ENCODE measurements at places on chromosomes 16 and 17.

- no peak for DNase-seq
Measured at GRCh38 chr17:59427996-59428395, 96.5 kb downstream of the YPEL2 start.

DNA sequence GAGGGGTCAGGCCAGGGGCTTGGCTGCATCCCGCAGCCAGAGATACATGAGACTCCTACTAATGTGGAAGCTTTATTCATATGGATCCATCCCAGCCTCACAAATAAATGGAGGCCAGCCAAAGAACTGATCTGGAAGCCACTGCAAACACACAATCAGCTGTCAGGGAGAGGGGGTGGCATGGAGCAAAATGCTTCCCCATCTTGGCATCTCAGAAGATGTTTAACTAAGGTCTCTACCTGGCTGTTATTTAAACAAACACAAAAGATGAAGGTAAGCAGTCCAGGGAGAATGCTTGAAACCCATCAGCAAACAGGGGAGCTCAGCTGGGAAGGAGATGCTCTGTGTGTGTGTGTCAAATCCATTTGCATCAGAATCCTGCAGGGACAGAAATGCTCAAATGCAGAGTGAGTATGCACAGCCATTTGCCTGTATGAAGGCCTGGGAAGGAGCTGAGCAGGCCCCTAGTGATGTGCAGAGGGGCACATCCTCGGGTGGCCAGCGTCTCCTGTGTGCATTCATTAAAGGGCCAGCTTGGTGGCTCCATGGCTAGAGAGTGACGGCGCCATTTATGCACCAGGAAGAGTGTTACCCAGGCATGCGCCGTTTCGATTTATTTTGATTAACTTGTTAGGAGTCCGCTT lies 34.2 kb upstream of the IRX3 start:
- no peak for DNase-seq

- peak; percentile 65 for DNase-seq
Measured at GRCh38 chr17:79047923-79048825, 24.2 kb downstream of the C1QTNF1 start.

GRCh38 chr17:60398227-60398959 lies 6.5 kb upstream of the USP32 start:
- no peak for DNase-seq

DNA sequence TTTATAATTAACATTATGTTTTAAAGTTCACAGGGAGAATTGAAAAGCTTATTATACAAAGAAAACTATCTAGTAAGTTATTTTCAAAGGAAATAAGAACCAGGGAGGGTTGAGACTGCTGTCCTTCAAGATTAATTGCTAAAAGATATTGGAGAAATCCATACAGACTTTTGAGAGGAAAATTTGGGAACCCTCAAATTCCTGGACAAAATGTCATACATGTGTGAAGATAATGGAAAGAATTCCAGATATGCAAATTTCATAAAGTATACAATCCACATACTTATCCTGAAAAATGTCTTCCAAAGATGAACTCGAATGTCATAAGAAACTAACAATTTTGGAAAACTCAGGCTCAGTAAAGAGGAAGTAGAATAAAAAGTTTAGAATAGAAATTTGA lies 213.8 kb downstream of the HS3ST3A1 start:
- DNase-seq = no peak

GRCh38 chr17:75553295-75554110 lies 28.0 kb downstream of the LLGL2 start:
- no peak for DNase-seq

DNA sequence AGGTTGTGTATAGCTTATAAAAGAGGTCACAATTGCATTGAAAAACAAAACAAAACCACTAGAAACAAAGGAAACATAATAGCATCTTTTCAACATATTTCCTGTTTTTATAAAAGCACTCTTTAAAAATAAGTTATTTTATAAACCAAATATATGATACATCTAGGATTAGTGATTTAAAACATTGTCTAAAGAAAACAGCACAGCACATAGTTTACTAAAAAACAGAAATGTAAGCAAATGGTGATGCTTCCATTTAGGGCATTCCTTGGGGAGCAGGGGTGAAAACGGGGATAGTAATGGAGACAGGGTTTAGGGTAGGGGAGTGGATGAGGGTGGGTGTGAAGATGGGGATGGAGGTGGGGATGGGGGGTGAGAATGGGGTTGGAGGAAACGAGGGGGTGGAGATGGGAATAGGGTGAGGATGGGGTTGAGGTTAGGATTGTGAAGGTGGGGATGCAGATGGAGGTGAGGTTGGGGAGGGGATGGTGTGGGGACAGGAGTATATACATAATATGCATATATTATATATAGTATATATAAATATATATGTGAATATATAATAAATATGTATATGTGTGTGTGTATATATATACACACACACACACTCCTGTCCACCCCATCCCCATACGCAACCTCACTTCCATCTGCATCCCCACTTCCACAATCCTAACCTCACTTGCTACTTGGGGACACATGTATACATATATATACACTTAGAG lies 1519.5 kb downstream of the CDH11 start:
- no peak for DNase-seq

GRCh38 chr16:81076566-81077075 lies 417 bp downstream of the C16orf46 start:
- peak; percentile 96 for DNase-seq

DNA sequence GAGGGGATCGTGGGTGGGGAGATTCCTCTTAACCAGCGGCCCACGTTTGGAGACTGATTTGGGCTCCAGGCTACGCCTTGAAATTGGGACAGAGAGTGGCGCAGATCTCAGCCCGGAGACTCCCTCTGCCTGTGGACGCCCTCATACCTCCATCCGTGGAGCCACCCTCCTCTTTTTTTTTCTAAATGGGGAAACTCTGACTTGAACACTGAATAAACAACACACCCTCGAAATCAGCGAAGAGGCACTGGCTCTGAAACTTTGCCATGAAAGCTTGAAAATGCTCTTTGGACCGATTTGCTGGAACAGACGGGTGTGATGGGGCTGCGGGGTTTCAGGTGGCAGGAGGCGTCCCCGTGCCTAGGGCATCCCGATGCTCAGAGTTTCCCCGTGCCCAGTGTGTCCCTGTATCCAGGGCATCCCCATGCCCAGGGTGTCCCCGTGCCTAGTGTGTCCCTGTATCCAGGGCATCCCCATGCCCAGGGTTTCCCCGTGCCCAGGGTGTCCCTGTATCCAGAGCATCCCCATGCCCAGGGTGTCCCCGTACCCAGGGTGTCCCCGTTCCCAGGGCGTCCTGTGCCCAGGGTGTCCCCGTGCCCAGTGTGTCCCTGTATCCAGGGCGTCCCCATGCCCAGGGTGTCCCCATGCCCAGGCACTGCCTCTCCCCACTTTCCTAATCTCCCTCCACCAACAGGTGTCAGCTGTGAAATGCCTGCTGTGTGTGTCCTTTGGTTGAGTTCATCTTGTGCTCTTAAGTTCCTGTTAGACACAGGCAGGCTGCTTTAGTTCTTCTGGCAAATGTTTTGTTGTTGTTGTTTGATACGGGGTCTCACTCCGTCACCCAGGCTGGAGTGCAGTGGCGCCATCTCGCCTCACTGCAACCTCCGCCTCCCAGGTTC lies 187.0 kb downstream of the SEC14L1 start:
- DNase-seq = peak; percentile 54

DNA sequence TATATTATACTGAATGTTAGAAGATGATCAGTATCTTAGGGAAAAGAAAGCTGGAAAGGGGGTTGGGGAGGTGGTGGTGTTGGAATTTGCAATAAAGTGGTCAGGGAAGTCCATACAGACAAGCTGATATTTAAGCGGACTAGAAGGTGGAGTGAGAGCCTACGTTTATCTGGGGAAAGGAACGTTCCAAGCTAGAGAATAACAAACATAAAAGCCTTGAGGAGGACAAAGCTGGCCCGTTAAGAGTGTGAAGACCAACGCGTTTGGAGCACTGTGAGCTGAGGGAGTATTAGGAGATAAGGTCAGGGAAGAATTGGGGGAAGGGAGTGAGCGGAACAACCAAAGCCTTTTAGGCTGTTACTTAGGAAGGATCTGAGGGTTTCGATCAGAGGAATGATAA lies 1.4 kb downstream of the DDX42 start:
- no peak for DNase-seq

- no peak for DNase-seq
Measured at GRCh38 chr16:84095466-84095865, 21.3 kb downstream of the MBTPS1 start.

- DNase-seq = no peak
Measured at GRCh38 chr16:80570106-80570478, 29.3 kb downstream of the DYNLRB2 start.

DNA sequence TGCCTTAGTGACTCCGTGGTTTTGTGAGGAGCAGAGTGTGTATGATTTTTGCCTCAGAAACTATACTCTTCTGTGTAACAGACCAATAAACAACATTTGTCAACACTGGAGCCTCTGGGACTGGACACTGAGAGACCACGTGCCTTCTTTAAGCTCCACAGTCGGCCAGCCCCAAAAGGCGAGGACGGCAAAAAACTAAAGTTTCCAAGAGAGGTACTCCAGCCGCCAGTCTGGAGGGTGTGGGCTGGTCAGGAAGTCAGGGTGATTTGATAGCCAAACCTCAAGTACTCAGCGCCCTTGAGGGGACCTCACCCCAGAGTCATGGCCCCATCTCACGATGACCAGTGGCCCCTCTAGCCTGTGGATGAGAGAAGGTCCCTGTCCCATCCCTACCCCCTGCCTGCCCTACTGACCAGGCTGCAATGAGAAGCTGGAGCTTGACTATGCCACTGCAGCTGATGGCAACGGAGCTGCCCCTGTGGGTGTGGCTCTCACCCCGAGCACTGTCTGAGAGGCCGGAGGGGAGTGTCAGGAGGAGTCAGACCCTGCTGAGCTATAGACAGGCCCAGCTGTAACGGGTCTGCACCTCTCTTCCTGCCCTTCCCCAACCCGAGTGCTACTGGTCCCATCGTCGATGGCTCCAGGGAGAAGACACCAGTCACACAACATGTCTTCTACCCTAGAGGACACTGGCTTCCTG lies 19.8 kb downstream of the MNT start:
- DNase-seq = no peak

- no peak for DNase-seq
Measured at GRCh38 chr17:60563743-60564142, 36.2 kb upstream of the PPM1D start.

- DNase-seq = no peak
Measured at GRCh38 chr16:1557576-1557975, 24.1 kb downstream of the TMEM204 start.

GRCh38 chr17:67571478-67571877 lies 146.3 kb upstream of the NOL11 start:
- DNase-seq = no peak

- no peak for DNase-seq
Measured at GRCh38 chr17:81542431-81543338, 9.5 kb downstream of the FAAP100 start.

GRCh38 chr16:55116165-55116920 lies 185.7 kb downstream of the IRX5 start:
- DNase-seq = no peak

- no peak for DNase-seq
Measured at GRCh38 chr16:48347980-48348379, 37.2 kb downstream of the SIAH1 start.

- no peak for DNase-seq
Measured at GRCh38 chr17:58565389-58566311, 51.2 kb upstream of the MTMR4 start.

GRCh38 chr16:57358527-57359095 lies at the start of gene CCL22:
Gene CCL22, plus strand, starts transcription at chr16:57358783. Its CDS starts 34 bp downstream, at chr16:57358817.
- no peak for DNase-seq

DNA sequence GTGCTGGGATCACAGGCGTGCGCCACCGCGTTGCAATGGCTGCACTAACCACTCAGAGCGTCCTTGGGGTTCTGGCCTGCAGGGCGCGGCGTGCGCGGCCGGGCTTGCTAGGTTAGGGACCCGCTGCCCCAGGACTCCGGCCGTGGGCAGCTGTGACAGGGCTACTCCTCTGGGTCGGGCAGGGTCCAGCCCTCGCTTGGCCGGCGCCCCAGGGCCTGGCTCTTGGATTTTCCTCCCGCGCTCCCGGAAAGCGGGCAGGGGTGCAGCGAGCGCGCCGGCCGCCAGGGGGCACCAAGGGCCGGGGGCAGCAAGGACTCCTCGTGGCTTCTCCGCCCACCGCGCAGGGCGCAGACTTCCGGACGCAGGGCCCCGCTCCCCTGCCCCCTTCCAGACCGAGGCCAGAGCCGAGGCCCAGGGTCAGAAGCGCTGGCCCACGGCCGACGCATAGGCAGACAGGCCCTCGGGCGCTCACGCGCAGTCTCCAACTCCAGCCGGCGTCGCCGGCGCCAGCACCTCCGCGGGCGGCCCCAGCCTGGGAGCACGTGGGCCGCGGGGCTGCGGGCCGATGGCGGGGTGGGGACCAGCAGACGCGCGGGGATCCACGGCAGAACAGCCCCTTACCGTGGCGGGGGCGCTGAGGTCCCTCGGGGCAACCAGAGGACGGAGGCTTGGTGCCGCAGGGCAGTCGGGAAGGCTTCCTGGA lies 355 bp downstream of the TLE7 start:
- DNase-seq = no peak

GRCh38 chr17:7294614-7295153 lies at the start of gene YBX2:
Gene YBX2, minus strand, starts transcription at chr17:7294639. Its CDS starts 139 bp downstream, at chr17:7294500.
- DNase-seq = peak; percentile 80

GRCh38 chr17:83056583-83057396 lies 22.6 kb upstream of the METRNL start:
- DNase-seq = peak; percentile 64

Measured in upper lobe of right lung (tissue), 1 donor.